IMR-90 (cell line): ENCODE measurements at places on chromosomes 16 and 17. TPM values are rescaled to one million over a fixed set of nuclear protein-coding genes. Genes with fewer than 3 reads are reported as not detected.

DNA sequence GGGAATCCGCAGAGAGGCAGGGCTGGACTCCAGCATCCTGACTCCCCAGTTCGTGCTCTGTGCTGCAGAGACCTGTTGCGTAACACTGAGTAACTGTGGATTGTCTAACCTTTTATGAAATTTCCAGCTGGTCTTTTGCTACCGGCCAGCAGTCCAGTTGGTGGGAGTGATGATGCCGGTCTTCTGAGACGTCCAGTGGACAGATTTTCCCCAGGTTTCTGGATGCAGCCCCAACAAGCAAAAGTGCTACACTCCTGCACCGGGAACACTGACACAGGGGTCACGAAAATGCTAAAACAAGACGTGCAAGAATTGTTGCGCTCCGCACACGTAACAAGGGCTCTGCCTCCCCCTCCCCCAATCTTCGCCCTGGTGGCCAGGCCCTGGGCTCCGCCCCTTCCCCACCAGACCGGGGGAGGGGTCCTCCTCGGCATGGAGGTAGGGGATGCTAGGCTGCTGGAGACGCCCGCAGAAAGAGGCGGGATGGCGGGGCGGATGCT, 701 bp upstream of the MRC2 start:
- peak; percentile 90 for DNase-seq

DNA sequence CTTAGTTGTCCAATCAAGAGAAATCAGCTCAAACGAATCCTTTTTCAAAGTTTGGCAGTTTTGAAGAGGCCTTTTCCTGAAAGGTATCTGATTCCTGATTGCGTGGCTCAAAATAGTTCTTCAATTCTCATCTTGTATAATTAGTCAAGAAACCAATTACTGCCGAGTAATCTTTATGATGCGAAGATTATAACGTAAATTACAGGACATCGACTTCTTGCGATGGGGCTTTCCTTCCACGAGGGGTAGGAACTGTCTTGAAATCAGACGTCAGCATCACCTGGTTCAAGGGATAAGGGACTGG, 644 bp upstream of the ARL2BP start:
- no peak for DNase-seq

DNA sequence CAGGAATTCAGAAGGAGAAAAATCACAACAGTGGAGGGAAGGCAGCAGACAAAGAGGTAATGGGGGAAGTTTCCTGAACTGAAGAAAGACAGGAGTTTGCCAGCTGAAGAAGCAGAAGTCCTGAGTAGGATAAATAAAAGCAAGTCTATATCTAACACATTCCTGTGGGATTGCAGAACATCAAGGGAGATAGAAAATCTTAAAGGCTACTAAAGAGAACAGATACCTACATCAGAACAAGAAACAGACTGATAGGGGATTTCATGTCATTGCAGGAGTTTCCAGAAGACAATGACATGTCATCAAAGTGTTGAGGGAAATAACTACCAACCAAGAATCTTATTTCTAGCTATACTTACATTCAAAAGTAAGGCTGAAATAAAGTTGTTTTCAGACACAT, 21.3 kb upstream of the CRYBA1 start:
- peak; percentile 31 for DNase-seq

GRCh38 chr16:57265850-57266530, 18.5 kb downstream of the PLLP start:
- no peak for DNase-seq

- no peak for DNase-seq
Measured at GRCh38 chr16:62068747-62069146, 32.5 kb upstream of the CDH8 start.

DNA sequence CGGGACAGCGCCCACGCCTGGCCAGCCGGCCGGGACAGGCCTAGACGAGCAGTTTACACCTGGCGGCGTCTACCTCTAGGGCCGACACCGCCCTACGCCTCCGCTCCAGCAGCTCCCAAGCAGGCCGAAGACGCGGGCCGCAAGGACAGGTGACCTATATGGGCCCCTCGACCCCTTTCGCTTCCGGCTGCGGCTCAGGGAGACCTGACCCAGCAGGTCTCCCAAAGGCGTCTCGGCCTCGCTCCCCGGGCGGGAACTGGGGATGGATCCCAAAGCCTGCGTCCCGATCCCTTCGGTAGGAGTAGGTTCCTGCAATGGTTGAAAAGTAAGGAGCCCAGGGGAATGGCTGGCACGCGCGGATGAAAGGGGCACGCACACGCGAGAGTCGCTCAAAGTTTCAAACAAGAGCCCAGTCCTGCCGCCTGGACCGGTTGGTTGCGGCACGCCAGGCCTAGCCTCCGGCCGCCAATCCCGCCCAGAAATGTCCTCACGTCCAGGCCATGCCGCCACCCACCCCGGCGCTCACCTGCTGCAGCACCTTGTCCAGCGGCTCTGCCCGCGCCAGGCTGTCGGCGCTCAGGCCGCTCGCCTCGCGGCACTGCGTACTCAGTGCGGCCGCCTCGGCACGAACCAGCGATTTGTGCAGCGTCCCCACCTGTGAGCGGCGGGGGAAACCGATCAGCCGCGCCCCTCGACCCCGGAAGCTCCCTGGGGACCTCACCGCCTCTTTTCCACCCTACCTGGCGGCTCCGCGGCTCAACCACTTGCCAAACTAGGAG, 630 bp downstream of the ESRP2 start:
- DNase-seq: no peak

GRCh38 chr17:7825206-7825990, 8.6 kb upstream of the KDM6B start:
- DNase-seq: no peak

DNA sequence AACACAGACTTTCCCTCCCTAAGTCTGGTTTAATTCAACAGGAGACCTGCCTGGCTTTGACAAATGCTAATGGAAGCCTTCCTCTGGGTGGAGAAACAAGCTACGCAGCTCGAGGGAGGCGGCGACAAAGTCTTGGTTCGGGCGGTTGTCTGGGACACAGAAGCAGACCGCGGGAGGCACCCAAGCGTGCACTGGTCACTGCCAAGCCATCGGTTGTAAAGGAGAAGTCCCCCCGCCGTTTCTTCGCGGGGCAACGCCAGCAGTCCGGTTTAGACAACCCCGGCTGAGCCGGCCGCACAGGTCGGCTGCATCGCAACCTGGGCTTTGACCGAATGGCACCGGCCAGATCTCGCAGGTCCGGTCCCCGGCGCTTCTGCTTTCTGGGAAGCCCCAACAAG, 586 bp downstream of the GLYR1 start:
- peak; percentile 55 for DNase-seq

- DNase-seq: peak; percentile 36
Measured at GRCh38 chr16:50326835-50327465, 41.8 kb downstream of the BRD7 start.

DNA sequence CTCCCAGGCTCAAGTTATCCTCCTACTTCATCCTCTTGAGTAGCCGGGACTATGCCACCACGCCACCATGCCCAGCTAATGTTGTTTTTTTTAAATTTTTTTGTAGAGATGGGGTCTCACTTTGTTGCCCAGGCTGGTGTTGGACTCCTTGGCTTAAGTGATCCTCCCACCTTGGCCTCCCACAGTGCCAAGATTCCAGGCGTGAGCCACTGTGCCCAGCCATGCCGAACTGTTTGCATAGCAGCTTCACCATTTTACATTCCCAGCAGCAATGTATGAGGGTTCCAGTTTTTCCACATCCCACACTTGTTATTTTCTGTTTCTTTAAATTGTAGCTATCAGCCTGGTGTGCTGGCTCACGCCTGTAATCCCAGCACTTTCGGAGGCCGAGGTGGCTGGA, 2.2 kb upstream of the CTRB1 start:
- DNase-seq: no peak

The SDR42E1 gene
- polyA plus RNA-seq: 0.32 and 0.44 TPM in 2 replicates

The TPPP3 gene
- polyA plus RNA-seq: 2.2 and 2.4 TPM in 2 replicates

The ZCCHC14 gene
- polyA plus RNA-seq: 5.3 and 7.4 TPM in 2 replicates

The CDK5R1 gene
- polyA plus RNA-seq: 0.67 and 0.74 TPM in 2 replicates

The EVPL gene
- polyA plus RNA-seq: not detected in 2 replicates

The ODAD4 gene
- polyA plus RNA-seq: 0.37 and 0.38 TPM in 2 replicates
